ENCODE measurements at places on chromosomes 5 and 9.
A peak's percentile ranks its signal among the peaks of the same experiment; 100 is the strongest.

DNA sequence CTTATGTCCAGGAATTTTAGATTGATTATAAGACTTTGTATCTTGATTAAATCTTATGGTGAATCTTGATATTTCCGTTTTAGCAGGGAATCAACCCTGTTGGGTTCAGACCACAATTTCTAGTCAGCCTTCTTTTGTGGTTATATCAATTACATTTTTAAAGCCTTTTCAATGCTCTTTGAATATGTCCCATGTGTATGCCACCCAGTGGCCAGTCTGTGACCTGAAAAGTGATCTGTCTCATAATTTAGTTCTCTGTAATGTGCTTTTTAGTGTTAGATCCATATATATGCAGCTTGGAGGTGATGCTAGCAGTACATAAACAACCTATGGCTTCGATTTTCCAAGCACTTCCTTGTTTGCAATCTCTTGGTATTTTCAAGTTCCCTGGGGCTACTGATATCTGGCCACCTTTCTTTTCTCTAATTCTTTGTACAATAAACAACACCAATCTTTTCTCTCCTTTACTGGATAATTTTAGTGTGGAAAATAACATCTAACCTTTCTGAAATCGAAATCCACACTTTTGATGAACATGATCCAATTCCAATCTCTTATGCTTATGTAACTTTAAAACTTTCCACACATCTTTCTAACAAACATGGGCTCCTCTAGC lies 28.8 kb downstream of the PDE8B start:
- DNase-seq = peak; percentile 27

- no peak for DNase-seq
These were observed 195.0 kb upstream of the RGMB start for GRCh38 chr5:98578438-98578837.

GRCh38 chr9:17216011-17216410 lies 81.2 kb downstream of the CNTLN start:
- DNase-seq = peak; percentile 8

- no peak for DNase-seq
These were observed 150.0 kb downstream of the NTRK2 start for GRCh38 chr9:84819491-84819991.

DNA sequence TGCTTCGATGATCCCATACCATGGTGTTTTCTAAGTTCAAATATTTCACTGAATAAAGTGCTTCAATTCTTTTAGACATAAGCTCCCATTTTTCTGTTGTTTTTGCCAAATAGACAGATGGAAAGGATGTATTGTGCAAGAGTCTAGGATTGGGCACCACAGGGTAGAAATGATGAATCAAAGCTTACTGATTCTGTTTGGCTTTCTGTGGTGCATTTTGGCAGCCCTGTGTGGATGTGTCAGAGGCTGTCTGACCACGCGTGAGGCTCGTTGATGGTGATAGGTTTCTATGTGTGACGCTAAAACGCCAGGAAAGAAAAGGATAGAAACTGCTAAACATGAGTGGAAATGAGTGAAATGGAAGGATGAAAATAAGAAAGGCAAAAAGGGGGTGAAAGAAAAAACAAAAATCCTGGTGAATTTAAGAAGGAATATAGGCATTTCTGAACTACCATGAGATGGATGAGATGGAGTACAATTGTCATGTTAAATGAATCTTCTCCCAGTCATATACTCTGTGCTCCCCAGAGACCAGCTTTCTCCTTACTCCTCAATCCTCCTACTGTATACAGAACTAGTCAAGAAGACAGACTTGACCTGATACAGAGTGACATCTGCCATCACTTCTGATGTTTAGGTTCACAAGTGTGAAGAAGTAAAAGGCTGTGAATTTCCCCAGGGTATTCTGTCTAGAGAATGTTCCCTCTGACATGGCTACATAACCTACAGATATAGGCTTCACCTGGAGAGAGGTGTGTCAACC lies 54.4 kb downstream of the ANKH start:
- peak; percentile 94 for DNase-seq

DNA sequence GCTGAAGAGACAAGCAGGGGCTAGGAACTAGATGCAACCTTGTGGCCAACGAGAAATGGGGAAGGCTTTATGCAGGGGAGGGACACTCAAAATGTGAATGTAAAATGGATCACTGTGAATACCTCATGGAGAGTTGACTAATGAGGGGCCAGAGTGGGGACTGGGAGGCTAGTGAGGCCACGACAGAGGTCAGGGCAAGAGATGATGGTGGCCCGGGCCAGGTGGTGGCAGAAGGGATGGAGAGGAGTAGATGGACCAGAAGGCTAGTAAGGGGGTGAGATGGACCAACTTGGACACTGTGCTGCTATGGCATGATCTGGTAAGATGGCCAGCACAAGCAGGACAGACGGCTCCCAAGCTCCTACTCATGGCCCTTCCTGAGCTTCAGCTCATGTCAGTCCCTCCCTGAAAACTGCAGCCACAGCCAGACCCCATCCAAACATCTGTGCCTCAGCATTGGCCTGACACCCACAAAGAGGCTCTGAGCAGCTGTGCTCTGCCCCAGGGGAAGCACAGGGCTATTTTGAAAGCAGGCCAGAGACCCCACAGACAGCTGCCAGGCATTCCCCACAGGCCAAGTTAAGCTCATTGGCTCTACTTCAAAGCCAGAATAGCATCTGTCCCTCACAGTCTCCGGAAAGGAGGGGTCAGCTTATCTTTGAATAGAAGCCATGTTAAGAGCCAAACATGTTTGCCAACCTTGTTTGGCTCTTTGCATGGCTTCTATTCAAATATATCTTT lies 22.1 kb downstream of the P4HA2 start:
- peak; percentile 37 for DNase-seq

DNA sequence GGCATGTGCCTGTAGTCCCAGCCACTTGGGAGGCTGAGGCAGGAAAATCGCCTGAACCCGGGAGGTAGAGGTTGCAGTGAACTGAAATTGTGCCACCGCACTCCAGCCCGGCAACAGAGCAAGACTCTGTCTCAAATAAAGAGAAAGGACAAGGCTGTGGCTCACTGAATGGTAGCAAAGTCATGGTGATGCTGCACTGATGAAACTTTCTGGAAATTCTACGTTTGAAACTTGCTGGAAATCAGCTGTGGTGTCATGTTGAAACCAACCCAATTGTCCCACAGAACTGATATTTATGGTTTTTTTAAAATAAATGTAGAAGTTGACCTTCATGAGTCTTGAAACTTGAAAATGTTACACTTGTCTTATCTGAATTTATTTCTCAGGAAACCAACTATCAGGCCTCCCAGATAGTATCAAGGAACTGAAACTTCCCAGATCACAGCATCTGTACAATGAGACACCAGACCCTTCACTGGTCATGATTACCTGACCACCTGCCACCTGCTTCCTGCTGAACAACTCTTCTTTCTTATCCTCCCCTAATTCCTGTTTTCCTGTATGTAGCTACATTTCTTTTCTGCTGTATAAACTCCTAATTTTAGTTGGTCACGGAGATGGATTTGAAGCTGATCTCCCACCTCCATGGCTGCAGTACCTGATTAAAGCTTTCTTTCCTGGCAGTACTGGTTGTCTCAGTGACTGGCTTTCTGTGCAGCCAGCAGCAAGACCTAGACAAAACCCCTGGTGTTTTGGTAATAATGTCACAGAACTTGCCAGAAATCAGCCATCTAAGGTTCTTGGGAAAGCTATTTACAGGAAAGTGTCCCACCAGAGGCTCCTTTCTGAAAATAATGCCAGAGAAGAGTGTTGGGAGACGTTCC lies 5.6 kb upstream of the TBC1D13 start:
- no peak for DNase-seq

DNA sequence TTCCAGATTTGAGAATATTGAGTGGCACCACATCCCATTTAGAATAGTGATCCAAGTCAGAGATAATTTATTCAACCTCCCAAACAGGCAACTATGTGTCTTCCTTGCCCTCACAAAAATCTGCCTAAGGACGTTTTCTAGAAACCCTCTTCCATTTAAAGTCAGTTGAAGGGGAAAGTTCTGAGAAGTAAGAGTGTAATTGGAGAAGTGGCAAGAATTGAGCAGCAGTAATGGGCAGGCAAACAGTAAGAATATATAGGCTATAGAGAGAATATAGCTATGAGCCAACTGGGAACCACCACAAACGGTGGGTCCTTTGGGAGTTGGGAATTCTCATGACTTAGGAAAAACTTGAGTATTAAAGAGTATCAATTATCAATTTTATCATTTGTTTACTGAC lies 31.1 kb upstream of the CETN3 start:
- DNase-seq = no peak

- peak; percentile 90 for DNase-seq
These were observed 2.0 kb upstream of the ADAMTS6 start for GRCh38 chr5:65483546-65484346.

- DNase-seq = no peak
These were observed 521.0 kb upstream of the SEMA6A start for GRCh38 chr5:117095346-117096332.

GRCh38 chr5:171477101-171477500 lies 57.7 kb downstream of the FGF18 start:
- DNase-seq = peak; percentile 57

GRCh38 chr5:39946356-39947045 lies 521.7 kb upstream of the DAB2 start:
- DNase-seq = no peak

- no peak for DNase-seq
These were observed 25.3 kb upstream of the ZNF608 start for GRCh38 chr5:124771761-124772160.

- peak; percentile 9 for DNase-seq
These were observed 318.0 kb downstream of the PSAT1 start for GRCh38 chr9:78614892-78615291.

DNA sequence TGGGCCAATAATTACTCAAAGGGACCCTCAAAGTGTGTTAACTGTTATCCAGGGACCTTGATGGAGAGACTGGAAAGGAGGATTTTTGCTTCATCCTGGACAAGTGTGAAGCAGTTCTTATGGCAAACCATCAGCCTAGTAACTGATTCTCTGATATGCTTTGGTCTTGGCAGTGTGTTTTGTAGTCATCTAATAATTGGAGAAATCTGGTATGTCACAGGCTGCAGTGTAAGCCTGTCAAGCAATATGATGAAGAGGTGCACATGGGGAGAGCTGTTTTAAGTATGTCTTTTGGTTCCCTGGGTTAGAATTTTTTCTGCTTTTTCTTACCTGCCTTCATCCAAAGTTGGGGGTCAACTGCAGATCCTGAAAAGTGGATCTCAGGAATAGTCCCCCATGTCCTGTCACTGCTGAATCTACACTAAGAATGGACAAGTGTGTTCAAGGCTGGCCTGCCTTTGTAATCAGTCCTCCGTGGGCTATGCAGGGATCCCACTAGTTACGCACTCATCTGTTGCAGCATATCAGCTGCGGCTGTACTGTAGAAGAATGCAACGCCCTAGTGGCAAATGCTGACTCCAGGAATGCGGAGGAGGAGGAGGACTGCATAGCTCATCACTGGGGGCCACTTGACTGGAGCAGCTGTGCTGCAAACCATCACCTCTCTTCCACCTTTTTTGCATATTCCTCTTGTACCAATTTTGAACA lies 1.9 kb downstream of the SPTAN1 start:
- DNase-seq = peak; percentile 93

DNA sequence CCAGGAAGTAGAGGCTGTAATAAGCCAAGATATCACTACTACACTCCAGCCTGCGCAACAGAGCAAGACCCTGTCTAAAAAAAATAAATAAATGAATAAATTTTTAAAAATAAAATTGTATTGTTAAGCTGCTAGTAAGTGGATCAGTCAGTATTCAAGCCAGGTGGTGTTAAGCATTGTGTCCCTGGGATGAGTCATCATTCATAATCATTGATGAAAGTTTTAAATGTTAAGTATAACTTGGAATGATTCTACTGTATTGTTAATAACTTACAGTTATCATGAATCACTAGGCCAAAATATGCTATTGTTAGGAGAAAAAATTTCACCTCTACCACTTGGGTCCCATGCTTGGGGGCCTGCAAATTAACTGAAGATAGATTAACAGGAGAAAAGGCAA lies 38.2 kb downstream of the MED10 start:
- peak; percentile 15 for DNase-seq

DNA sequence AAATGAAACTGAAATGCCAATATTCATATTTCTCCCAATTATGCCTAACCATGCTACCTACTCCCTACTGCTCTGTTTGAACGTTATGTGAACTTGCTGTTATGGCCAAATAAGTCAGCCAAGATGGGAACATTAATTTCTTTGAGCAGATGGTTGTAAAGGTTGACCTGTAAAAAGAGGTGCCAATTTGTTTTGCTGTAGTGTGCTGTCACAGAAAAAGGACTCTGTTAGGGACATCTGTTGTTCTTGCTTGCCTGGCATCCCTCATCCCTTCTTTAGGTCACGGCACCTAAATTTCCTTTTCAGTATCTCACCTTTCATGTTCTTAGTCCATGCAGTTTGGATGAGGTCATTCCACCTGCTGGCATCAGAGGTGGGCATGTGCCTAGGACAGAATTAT lies 35.4 kb downstream of the GDNF start:
- DNase-seq = no peak

DNA sequence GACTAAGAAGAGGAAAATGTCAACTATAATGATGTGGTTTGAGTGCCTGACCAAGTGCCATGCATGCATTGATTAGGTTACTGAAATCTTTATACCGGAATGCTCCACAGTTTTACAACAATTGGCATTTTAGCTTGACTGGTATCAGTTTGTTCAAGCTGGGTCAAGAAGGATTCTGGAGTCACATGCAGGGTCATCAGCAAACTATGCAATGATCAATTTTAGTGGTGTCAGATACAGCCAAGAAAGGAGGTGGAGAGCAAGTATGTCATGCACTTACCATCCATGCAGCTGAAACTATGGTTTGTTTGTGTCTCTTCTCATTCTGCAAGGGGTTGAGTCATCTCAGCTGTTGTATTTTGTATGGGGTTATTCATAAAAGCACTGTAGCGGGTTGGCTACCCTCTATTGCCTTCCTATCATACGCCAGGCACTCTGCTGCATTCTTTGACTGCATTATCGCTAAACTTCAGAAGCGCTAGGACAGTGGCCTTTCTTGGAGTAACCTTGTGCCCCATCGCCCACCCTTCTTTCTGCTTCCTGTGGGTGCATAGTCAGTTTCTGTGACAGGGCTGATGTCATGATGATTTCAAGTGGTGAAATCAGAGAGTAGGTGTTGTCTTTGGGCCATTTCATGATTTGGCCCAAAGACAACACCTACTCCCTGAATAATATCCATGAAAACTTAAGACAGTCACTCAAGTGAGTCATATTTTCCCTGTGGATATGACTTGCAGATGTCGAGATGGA lies 145.4 kb downstream of the MTX3 start:
- peak; percentile 93 for DNase-seq

- DNase-seq = no peak
These were observed 8.1 kb downstream of the FOXE1 start for GRCh38 chr9:97861148-97861475.

DNA sequence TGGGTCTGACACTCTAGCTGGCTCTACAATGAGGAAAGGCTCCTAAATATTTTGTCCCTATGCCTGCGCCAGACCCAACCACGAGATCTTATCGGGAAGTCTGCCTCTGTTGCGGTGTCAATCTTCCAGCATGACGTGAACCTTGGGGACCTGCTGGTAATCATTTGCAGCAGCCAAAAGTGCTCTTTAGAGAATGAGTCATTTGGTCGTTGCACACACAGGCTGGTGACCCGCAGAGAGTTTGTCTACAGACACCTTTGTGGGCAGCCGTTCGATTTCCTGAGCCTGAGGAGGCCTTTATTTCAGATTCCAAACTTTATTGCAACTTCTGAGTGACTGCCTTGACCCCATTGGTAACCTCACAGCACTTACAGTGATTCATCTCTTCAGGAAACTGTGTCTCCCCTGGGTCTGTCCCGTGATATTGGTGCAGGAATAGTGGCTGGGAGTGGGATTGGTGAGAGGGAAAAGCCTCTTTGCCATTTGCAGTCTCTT lies 326.1 kb downstream of the NSG2 start:
- DNase-seq = peak; percentile 35

GRCh38 chr5:147538236-147538635 lies 28.4 kb upstream of the DPYSL3 start:
- DNase-seq = no peak

Measured in fibroblast of the aortic adventitia (primary cell).